ENCODE measurements at places on chromosomes 7 and 10.

GRCh38 chr10:88107296-88108097 lies 244.1 kb downstream of the PTEN start:
- no peak for DNase-seq

DNA sequence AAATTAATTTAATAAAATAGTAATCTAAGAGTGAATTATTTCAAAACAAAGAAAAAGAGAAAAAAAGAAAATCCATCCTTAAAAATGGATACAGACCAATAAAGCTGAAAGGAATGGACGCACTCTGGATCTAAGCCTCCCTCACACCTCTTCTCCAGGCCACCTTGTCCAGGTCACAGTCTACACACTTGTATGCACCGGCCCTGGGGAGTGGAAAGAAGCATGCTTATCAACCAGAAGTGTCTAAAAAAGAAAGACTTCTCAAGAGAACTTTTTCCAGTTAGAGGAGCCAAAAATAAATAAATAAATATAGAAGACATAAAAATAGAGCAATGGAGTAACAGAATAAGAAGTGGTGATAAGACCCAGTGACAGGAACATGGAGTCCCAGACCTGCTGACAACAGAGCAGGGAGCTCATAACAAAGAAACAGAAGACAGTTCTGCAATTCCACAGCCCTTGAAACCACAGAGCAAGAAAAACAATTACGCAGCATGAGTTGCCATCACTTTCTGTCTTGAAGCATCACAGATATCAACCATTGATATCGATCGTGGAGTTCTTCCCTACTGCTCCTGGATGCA lies 311.7 kb upstream of the NFE2L3 start:
- DNase-seq, result no peak

DNA sequence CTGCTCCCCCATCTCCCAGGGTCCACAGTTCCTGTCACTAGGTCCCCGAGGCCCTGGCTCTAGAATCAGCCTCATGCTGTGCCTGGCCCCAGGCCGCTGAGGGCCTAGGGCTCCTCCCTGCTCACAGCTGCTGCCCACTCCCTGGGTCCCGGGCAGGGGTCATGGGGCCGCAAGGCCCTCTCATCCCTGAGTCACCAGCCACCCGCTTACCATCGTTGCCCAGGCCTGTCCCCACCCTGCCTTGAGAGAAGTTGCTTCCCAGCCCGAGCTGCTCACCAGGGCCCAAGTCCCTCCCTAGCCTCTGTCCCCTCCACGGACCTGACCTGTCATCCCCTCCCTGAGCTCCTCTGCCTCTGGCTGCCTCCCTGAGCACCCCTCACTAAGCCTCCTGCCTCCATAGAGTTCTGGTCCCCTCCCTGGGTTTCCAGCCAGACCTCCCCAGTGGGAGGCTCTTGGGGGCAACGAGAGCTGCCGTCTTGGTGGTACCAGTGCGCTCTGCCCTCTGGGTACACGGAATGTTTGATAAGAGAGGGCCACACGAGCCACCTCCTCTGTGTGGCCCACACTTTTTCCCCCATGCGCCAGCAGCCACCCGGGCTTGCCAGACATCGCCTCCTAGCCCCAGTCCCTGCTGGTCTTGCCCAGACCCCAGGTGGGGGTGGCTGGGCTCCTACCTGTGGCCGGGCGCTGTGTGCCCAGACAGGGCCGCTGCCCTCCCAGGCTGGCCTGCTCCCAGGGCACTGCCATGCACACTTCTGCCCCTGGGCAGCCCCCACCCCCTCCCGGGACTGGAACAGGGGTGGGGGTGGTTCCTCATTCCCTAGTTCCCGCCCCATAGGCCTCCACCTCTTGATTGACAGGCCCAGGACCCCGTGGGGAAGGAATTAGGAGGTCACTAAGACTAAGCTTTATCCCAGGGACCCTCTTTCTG lies 21.3 kb downstream of the MLXIPL start:
- no peak for DNase-seq

DNA sequence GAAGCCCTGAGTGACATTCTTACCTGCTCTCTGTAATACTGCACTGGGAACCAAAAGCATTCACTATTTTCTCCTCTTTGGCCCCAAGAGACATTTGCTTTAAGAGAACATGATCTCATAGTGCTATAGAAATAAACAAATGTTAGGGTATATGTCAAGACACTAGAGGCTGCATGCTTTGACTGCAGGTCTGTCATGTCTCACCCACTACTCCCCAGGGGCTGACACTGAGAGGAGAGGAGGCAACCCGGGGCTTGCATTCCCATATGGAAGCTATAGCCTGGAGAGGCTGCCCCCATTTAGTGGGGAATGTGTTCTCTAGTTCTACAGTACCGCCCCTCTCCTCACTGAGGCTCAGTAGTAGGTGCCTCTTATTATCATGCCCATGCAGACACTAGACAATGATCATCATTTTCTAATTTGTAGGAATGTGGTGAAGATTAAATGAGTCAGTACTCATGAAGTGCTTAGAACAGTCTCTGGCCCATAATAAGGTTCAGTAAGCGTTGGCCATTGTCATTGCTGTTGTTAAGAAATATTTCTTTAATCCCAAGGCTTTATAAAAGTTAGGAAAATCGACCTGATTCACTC lies 4.9 kb upstream of the SLF2 start:
- no peak for DNase-seq

- no peak for DNase-seq
Observed at GRCh38 chr7:39651265-39651664, 27.9 kb downstream of the RALA start.

DNA sequence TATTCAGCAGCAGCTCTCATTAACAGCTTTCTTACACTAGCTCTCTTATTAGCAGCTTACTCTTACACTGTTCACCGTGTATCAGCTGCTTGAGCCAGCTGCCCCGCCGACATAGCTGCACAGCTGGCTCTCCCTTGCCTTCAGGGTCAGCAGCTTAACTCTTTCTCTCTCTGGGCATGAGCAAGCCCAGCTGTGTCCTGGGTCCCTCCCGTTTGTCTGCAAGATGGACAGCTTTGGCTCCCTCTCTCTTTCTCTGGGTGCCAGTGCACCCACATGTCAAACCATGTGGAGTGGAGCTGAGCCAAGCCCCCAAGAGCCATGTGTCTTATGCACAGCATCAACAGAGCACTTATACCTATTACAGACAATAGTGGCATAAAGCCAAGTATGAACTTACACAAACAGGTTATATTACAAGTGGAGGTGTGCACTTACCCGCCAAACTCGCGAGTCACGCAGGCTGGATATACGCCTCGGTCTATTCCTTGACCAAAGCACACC lies 35.7 kb upstream of the MTPAP start:
- DNase-seq, result peak; percentile 14

GRCh38 chr7:134890246-134891240 lies 95.8 kb upstream of the AGBL3 start:
- no peak for DNase-seq

DNA sequence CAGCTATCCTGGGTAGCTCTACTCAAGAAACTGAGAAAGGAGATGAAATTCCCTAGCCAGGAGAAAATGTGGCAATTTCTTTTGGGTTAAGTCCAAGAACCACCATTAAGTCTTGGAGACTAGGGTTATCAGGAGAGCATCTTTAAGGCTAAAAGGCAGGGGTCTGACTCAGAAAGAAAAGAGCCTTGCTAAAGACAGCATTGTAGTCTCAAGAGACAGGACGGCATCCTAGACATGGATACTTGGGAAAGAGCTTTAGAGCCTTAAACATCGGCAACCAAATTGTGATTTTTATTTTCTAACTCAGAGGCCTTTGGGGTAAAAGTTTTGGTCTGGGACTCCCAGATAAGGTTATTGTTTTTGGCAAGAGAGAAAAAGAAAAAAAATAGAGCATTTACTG lies 83.1 kb downstream of the FAS start:
- DNase-seq, result no peak

DNA sequence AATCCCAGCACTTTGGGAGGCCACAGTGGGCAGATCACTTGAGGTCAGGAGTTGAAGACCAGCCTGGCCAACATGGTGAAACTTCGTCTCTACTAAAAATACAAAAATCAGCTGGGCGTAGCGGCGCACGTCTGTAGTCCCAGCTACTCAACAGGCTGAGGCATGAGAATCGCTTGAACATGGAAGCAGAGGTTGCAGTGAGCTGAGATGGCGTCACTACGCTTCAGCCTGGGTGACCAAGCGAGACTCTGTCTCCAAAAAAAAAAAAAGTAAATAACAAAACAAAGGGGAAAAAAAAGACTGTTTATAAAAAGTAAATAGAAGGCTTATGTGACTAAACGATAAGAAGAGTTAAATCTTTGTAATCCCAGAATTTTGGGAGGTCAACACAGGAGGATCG lies 15.0 kb upstream of the DNMBP start:
- DNase-seq, result no peak

- peak; percentile 31 for DNase-seq
Observed at GRCh38 chr7:83469076-83469475, 179.9 kb downstream of the SEMA3E start.

DNA sequence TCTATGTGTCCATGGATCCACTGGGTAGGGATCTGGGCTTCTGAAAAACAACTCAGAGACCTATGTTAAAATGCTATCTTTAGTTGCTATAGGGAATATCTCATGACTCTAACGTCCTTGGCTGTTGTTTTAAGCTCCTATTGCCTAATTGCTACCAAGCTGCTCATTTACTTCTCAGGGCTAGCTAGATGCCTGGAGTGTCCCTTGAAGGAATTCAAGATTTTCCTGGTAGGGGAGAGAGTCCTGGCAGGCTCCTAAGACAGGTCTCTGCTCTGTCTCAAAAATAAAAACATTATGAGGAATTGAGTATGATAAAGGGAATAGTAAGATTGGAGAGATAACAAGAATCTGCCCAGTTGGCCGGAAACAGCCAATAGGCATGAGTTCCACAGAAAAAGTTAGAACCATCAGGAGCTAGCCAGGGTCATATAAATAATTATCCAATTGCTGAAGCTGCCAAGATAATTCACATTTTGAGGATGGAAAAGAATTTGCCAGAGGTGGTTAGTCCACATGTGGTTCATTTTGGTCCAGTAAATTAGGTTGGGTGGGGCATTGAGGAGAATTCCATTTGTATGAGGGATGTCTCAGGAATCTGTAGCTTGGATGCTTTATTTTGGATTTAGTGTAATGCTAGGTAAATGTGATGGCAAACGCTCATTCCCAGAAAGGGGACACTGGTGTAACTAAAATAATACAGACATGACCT lies 362.7 kb upstream of the VSTM2A start:
- no peak for DNase-seq

GRCh38 chr10:114087255-114087654 lies 43.6 kb downstream of the ADRB1 start:
- no peak for DNase-seq

- DNase-seq, result no peak
Observed at GRCh38 chr7:101829374-101829773, 11.9 kb downstream of the CUX1 start.

DNA sequence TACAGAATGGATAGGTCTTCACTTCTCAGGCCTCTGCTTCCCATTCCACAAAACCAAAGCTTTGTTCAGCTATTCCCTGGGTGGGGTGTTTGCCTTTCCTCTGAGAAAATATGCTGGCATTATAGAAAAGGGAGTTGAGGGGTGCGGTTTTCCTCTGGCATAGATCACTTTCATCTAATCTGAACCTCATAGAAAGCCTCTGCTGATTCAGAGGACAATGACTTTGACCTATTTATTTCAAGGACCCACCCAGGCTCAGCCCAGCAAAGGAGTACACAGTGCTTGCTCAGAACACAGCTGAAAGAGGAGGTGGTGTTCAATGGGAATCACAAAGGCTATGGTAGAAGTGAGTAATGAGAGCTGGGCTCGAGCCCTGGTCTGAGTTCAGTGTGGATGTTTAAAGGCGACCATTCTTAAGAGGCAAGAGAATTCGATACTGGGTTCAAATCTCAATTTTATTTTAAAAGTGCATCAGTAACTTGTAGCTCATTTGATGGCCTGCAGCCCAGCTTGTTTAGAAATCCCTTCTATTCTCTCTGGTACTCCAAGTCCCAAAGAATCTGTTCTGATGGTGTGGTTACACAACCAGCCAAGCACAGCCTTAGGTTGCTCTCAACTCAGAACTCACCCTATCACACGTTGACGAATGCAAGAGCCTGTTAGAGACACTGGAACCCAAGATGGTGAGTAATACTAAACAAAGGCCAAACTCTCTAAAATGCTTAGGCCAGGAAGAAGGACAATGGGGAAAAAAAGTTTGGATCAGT lies 1012.8 kb downstream of the LRMDA start:
- no peak for DNase-seq

DNA sequence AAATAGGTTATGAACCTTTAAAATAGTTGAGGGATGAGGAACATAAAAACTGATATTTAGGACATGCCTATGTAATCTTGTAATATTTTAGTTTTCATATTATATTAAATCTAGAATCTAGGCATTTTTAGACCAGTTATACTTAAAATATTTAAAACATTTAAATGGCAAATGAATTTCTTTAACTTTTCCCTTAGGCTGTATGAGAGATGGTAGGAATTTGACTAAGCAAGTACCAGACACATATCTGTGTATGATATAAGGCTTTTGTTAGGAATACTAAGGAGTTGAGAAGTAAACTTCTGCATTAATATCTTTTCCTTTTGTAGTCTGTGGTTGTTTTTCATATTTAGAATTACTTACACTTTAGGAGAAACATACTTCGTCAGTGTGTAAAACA lies 25.1 kb downstream of the SEPTIN7 start:
- no peak for DNase-seq

All from foreskin fibroblast (primary cell).